Heart right ventricle (tissue), 16 donors: ENCODE measurements at places on chromosomes 1 and 21. TPM values are rescaled to one million over a fixed set of nuclear protein-coding genes. Genes with fewer than 3 reads are reported as not detected.

DNA sequence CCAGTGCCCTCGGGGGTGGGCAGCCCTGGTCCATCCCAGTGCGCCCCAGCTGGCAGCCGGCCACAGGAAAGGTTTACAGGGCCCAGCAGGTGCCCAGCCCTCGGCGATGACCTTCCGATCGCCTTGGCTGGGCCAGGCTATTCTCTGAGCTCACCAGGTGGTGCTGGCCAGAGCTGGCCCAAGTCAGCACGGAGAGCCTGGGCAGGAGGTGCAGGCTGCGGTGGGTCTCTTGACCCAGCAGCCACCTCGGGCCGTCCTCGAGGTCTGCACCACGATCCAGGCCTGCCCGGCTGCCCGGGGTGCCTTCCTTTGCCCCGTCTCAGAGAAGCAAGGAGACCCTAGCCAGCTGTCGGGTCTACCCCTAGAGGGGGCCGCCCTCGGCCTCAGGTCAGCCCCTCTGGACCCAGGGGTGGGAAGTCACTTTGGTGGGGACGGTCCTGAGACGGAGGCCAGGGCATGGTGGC is 370 bp downstream of the PERM1 start:
- no peak for DNase-seq

Gene AMY2B
- 5.9 TPM for polyA plus RNA-seq

GRCh38 chr1:116330846-116331245 is 42.2 kb upstream of the ATP1A1 start:
- no peak for DNase-seq

DNA sequence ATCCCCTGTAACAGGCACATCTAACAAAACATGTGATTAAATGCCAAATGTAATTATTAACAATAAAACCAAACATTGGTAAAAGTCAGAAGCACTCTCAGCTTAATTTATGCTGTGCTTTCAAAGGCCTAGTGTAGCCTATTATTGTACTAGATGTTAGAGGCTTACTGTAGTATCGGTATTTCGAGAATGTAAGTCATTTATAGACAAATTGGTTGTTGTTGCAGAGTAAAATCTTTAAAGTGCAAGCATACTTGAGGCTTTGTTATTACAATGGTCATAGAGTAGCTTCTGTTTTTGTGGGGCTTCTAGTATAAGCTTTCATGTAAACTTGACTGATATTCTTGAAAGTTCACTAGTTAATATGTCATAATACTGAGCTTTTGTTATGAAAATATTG is 965.8 kb downstream of the PLA2G4A start:
- DNase-seq, result no peak

DNA sequence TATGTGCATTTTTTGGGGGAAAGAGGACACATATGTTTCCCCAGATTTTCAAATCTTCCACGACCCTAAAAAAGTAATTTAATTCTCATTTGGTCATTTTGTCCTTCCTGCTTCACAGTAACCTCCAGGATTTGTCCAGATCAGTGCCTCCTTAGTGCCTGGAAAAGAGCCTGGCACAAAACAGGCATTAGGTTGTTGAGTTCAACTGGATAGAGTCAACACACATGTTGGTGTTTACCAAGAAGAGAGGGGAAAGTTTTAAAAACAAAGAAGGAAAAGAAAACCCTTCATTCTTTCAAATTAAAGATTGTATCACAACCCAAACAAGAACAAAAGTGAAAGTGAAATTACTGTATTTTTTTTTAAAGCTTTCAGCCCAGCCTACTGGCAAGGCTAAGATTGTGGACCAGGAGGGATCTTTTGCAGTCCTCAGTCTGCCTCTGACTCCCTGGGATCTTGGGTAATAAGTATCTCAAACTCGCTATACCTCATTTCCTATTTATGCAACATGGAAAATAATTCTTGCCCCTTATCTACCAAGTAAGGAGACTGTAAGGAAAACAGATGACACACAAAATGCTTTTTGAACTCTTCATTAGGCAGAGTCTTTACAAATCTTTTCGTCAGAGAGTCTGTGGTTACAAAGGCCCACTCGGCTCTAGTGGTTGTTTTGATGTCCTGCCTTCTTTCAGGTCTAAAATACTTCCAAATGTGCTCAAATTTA is 57.8 kb downstream of the ZNF281 start:
- no peak for DNase-seq

DNA sequence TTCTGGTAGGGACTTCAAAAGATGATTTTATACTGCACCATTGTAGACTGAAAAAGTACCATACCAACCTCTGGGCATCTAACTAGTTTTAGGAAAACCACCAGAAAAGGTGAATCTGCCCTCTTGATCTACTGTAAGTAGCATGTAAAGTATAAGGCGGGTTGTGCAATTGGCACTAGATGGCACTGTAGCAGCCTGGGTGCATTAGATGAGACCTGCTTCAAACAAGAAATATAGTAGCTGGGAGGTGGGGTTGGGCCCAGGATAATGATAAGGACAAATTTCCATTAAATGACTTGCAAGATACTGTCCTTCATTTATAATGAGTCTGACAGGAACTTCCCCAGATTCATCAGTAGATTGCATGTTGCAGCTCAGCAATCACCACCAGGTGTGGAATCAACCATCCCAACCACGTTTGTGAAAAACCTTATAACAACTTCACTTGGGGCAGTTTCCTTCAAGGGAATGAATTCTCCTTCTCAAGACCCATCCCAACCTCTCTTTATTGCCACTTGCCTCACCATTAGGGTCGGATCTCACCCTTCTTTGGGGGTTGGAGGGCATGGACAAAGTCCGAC is 37.3 kb upstream of the IL10 start:
- DNase-seq, result no peak

DNA sequence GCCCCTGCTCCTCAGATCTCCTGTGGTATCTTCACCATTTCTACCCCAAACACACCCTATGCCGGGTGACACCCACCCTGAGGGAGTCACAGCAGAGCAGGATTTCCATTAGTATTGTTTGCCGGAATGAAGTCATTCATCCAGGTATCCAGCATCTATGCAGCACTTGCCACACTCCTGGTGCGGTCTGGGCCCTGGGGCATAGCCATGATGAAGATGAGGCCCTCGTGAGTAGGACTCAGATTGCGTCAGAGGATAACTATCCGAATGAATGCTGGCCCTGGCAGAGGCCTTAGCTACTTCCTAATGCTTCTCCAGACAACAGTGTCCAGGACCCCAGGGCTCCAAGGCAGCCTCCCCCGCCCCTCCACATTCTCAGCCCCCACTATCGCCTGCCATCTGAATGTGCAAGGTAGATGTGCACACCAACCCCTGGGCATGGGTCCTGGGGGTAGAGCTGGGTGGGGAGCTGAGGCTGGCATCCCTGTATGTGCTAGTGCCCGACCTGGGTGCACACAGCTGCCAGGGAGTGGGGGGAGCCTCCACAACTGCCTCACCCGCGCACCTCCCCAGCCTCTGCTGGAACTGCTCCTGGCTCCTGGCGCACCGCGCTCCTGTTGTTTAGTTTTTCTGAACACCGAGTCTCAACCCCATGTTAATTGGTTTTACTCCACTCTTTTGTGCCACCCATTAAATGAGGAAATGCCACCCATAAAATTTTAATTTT is 25.5 kb upstream of the ZC3H12A start:
- no peak for DNase-seq

Gene PTGS2
- polyA plus RNA-seq, result 0.23 TPM

GRCh38 chr1:59667020-59667419 is 147.7 kb upstream of the HOOK1 start:
- no peak for DNase-seq

DNA sequence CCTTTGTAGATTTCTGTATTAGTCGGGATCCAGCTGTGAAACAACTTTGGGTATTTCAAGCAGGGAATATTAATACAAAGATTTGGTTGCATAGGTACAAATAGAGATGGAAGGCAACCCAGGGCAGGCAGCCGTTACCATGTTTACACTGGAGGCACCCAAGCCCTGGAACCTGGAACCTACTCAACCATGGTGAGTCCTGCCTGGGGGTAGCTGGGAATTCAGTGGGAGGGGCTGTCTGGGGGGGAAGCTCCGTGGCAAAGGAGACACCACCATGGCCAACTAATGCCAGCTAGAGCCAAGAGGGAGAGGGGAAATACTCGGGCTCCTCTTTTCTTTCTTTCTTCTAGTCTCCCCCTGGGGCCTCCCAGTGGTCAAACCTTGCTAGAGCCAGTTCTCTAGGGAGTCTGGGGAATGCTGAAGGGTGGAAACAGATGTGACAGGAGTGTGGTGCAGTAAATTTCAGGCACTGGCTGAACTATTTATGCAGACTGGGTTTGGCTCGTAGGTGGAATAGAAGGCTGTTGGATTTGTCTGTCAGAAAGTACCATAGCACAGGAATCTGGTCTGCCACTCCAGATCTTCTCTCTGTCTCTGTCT is 91.9 kb upstream of the CACNA1E start:
- DNase-seq, result no peak

Gene SMG5
- 38.7 TPM for polyA plus RNA-seq

DNA sequence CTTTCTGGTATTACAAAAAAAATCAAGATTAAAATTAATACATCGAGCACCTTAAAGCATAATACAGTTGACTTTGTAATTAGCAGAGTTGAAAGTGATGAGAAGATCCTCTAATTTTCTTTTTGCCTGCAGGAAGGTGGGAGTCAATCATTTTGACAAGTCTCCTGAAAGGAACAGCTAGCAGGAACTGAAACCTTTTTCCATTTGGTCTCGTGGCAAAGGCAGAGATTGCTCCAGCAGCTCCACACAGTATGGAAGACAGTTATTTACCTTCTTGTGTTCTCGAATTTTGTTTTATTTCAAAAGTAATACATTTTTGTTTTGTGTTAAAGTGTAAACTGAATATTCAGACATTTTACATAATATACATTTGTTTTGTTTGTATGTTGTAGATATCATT is 7.7 kb downstream of the S100PBP start:
- DNase-seq, result no peak

DNA sequence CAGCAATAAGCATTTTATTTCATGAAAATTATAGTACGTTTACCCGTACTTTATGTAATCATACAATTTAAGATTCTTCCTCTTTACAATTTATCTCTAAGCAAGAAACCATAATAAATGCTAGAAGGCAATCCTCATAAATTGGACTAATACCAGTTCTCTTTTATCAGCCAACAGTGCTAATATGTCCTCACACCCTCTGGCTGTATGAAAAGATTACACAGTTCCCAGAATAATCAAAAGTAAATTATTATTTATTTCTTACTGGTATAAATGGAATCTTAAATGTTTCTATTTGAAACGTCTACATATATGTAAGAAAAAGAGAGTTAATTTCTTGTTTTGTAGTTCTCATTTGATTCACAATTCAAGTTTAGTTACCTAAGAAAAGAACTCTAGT is 3.1 kb upstream of the CDKN2C start:
- no peak for DNase-seq

GRCh38 chr1:233459968-233460367 is 132.4 kb downstream of the MAP3K21 start:
- no peak for DNase-seq

Gene RHD
- not detected for polyA plus RNA-seq

Gene LCE6A
- polyA plus RNA-seq, result not detected

Gene EEIG2
- 1.5 TPM for polyA plus RNA-seq

- no peak for DNase-seq
These were observed 21.9 kb downstream of the GPR137B start for GRCh38 chr1:236164273-236164672.

DNA sequence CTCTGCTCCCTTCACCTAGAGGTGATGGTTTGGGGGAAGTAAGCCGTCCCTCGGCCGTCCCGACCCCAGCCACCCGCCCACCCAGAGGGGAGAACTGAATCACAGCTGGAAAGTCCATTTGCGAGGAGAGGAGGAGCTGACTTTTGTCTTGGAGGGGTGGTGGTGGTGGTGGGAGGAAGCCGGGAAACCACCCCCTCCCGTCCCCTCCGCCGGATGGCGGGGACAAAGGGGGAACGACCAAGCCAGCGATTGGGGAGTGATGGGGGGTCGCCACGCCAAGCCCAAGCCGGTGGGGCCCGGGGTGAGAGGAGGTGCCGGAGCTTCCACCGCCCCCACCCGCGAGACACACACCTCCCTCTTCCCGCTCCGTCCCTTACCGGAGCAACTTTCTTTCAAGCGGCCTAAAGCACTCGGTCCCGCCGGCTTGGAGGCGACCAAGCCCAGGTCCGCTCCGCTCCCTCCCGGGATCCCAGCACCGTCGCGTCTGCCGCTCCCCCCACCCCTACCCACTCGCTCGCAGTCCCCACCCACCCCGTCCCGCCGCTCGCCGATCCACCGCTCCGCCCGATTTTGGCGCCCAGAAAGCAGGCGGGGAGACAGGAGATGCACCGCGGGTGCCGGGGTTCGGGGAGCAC is 540 bp downstream of the ARHGEF2 start:
- no peak for DNase-seq

GRCh38 chr1:115828101-115829022 is 12.6 kb downstream of the NHLH2 start:
- DNase-seq, result no peak

DNA sequence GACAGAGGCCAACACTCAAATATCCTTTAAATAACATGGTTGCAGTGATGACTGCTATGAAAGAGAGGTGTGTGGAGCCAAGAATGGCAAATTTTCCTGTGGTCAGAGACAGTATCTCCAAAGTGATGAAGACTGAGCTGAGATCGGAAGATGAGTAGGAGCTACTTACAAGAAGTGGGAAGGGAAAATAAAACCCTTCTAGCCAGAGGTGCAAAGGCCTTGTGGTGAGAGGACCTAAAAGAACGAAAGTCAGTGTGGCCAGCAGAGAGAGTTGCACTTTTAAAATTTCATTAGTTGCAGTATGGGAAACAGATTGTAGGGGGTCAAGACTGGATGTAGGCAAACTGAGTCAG is 17.8 kb downstream of the SLAMF7 start:
- DNase-seq, result no peak

DNA sequence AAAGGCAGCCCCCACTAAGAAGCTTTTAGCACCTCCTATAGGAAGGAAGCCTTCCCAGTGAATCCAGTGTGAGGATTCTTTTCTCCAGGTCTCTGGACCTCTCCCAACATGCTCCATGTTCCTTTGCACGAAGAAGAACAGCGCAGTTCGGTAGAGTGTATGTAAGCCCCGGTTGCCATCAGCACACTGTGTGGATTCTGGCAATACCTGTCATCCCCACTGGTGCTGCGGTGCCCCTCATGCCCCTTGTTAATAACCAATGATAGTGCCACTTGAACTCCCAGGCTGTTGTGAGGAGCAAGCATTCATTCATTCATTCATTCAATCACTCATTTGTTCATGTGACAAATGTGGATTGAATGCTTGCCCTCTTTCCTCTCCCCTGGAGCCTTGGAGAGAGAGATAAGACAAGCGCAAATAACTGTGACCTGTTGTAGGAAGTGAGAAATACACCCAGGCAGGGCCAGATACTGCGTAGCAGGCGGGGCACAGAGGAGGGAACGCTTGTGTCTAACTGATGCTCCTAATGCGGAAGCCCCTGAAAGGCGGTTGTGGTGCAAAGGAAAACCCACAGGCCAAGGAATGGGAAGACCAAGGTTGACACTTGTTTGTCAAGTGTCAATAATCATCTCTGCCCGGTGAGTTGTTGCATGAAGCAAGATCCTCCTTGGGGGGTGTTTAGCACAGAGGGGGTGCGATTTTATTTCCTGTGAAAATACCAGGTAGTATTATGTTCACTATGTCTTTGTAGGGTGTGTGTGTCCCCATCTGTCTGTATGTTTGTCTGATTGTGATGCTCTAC is 9.8 kb downstream of the LGR6 start:
- DNase-seq, result no peak

Gene CHI3L2
- 3.4 TPM for polyA plus RNA-seq

- DNase-seq, result no peak
These were observed 13.3 kb upstream of the ADORA1 start for GRCh38 chr1:203114202-203114601.

Gene SERPINC1
- polyA plus RNA-seq, result not detected

Gene NCDN
- polyA plus RNA-seq, result 15.8 TPM

GRCh38 chr21:16419188-16419921 is 689.6 kb downstream of the USP25 start:
- peak; percentile 90 for DNase-seq

Gene OR2T33
- polyA plus RNA-seq, result not detected

Gene S100B
- 4.9 TPM for polyA plus RNA-seq

GRCh38 chr1:52814465-52814864 is 28.1 kb upstream of the ZYG11A start:
- DNase-seq, result no peak
